ENCODE measurements at places on chromosomes 3 and 15. TPM values are rescaled to one million over a fixed set of nuclear protein-coding genes. Genes with fewer than 3 reads are reported as not detected.
A peak's percentile ranks its signal among the peaks of the same experiment; 100 is the strongest.

EIF1B gene
- 5.3 TPM for total RNA-seq

PLD1 gene
- 60.4 TPM for total RNA-seq

DNA sequence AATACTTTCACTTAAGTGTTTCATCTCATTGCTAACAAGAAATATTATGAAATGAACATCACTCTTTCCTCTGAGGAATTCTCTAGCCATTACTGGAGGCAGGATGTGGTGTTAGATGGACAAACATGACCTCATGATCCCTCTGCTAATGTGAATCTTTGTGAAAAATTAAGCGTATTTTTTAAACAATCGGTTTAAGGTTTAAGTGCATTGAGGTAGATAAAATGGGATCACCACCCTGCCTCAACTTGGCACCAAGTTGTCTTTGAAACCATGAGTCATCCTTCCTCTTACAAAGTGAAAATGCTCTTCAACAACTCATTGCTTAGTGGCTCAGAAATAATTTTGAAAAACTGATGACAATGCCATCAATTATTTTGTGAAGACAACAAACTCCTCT lies 76.0 kb upstream of the DCBLD2 start:
- H3K27ac ChIP-seq: no peak overlapping the region
- H3K36me3 ChIP-seq: no peaks in the 10 kb centered on the region
- no peak for DNase-seq
- no peak overlapping the region for H3K4me3 ChIP-seq

DNA sequence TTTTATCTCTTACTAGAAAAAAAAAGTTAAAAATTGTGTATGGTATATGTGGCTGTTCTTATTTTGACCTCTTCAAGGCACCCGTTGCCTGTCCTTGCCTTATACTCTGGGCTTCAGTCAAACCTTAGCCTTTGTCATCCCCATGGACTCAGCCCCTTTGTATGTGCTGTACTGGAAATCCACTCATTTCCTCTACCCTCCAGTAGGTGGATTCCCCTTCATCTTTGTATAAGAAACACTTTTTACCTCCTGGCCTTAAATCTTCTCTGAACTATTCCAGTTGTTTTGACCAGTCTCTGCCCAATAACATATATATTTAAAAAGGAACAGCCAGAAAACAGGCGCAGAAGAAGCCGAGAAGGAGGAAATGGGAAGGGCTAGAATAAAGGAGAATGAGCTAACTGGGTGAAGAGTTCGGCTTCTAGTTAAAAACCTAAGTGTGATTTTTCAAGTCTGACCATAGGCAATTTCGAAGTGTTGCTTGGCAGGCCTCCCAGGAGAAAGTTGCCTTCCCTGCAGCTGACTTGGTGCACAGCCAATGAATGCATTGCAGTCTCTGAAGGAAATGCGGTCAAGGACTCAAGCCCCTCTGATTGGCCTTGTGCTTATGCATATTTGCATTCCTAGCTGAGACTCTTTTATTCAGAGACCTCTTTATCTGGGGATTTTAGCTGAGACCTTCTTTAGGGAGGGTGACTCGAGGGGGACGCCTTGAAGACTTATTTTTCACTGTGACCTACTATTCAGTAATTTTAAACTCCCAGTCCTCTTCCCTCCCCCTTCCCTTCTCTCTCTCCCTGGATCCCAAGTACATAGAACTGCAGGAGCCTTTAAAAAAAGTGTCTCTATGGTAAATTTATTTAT lies 277.4 kb downstream of the ROBO1 start:
- H3K4me3 ChIP-seq: no peak overlapping the region
- DNase-seq: peak; percentile 62
- no peaks in the 10 kb centered on the region for H3K27me3 ChIP-seq
- no peaks in the 10 kb centered on the region for H3K36me3 ChIP-seq

ALG1L2 gene
- total RNA-seq: not detected

GRCh38 chr3:37935756-37936666 lies 54.6 kb upstream of the VILL start:
- no peaks in the 10 kb centered on the region for H3K27me3 ChIP-seq
- no peak for DNase-seq
- H3K4me3 ChIP-seq: no peak overlapping the region
- peak overlapping the region; percentile 73 for H3K27ac ChIP-seq
- H3K4me1 ChIP-seq: peaks cover 40% of the 10 kb centered on the region

DNA sequence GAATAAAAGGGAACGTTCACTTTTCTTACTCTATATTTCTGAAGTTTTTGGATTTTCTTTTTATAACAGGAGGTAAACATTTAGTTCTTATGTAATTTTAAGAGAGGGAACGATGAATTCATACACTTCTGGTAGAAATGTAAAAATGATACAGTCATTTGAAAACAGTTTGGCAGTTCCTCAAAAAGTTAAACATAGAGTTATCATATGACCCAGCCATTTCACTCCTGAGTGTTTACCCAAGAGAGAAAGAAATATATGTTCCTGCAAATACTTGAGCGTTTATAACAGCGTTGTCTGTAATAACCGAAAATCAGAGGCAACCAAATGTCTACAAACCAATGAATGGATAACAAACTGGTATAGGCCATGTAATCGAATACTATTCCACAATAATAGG lies 20.8 kb upstream of the CCR9 start:
- H3K27me3 ChIP-seq: no peaks in the 10 kb centered on the region
- no peaks in the 10 kb centered on the region for H3K4me1 ChIP-seq
- H3K27ac ChIP-seq: no peak overlapping the region
- H3K36me3 ChIP-seq: no peaks in the 10 kb centered on the region
- DNase-seq: no peak
- H3K4me3 ChIP-seq: no peak overlapping the region

GRCh38 chr15:80991421-80991820 lies 1.8 kb upstream of the MESD start:
- H3K36me3 ChIP-seq: no peaks in the 10 kb centered on the region
- H3K4me3 ChIP-seq: no peak overlapping the region
- H3K4me1 ChIP-seq: peaks cover 43% of the 10 kb centered on the region
- DNase-seq: peak; percentile 63

DNA sequence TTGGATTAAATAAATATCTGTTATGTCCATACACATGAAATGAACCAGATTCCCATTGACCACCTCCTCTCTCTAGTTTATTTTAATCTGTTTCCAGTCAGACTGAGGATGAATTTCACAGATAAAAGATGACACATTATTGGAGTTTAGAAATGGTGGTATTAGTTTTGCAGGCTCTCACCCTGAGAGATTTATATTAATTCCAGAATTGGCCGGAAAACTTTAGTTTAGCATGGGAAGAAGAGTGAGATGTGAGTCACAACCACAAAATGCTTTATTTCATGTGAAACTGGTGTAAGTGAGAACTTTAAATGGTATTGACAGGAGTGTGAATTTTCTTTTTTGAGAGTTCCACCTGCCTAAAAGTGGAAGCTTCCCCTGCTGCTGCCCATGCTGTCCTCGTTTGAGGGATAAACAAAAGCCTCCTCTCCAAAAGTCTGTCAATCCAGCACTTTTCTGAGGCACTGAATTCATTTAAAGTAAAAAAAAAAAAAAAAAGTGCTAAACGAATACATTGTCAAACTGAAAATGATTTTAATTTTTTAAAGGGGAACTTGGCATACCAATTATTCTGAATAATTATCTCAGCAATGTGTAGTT lies 65.1 kb upstream of the EPHA3 start:
- DNase-seq: no peak
- H3K27ac ChIP-seq: no peak overlapping the region
- H3K4me1 ChIP-seq: no peaks in the 10 kb centered on the region
- no peaks in the 10 kb centered on the region for H3K27me3 ChIP-seq

GJD2 gene
- 4.0 TPM for total RNA-seq

TTLL13 gene
- not detected for total RNA-seq

DNA sequence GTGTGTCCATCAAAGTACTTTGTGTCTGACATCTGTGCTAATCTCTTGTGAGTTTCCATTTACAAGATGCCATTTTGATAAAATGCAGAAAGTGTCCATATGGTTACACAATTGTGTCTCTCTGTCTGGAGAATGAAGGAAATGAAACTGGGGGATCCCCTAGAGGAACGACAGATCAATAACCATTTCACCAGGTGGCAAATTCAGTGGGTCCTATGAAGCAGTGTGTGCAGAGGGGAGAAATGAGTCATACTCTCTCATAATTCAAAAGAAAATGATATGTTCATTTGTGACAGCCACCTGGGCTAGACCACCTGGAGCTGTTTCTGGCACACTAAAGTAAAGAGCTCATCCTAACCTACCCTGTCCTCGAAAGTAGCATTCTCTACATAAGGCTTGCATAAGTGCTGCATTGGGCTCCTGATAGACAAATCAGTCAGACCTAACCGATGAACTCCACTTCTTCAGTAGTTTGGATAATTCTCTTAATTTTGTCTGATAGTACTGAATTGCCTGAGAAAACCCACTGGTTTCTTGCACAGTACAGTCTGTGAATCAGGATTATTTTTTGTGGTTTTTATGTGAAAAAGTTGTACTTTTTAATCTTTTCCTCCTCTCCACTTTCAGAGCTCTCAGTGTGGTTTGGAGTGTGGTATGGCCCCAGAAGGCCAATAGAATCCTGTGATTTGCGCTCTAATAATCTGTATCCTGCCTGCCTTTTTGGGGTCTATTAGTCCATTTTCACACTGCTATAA lies 10.3 kb upstream of the CD47 start:
- H3K27ac ChIP-seq: no peak overlapping the region
- no peaks in the 10 kb centered on the region for H3K27me3 ChIP-seq
- peaks cover 8% of the 10 kb centered on the region for H3K4me1 ChIP-seq

CX3CR1 gene
- total RNA-seq: not detected

DNA sequence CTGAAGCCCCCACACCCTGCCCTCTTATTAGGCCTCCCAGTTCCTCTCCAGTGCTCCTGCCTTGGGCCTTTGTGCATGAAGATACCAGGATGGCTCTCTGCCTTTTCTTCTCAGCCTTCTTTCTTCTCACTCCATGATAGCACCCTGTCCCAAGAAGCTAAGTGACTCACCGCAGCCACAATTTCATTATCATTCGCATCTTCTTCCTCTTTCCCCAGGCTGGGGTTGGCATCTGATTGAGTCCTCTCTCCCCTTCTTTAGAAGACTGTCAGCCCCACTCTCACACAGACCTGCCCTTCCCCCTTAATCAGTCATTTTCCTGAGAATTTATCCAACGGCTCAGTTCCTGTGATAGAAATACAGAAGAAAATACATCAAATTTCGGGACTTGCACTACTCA lies 102.0 kb downstream of the STAC start:
- no peaks in the 10 kb centered on the region for H3K36me3 ChIP-seq
- no peaks in the 10 kb centered on the region for H3K27me3 ChIP-seq
- no peaks in the 10 kb centered on the region for H3K4me1 ChIP-seq
- H3K27ac ChIP-seq: no peak overlapping the region
- H3K4me3 ChIP-seq: no peak overlapping the region

GRCh38 chr15:56445746-56446145 lies 19.2 kb downstream of the MNS1 start:
- no peaks in the 10 kb centered on the region for H3K27me3 ChIP-seq
- H3K4me1 ChIP-seq: no peaks in the 10 kb centered on the region
- no peak overlapping the region for H3K27ac ChIP-seq
- no peak overlapping the region for H3K4me3 ChIP-seq
- H3K36me3 ChIP-seq: no peaks in the 10 kb centered on the region

DNA sequence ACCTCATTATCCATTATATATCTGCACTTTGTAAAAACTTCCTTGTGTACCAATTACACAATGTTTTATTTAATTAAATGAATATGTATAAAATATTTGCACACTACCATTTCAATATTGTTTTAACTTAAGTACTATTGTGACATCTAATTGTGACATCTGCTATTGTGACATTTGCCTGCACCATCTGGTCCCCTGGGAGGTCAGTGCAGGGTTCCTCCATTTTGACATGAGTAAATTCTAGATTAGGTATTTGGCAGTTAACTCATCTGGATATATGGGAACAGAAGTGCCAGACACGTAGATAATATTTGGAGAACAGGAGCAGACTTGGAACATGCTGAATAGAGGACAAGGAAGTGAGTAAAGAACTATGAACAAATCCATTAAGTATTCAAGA lies 332.1 kb downstream of the VGLL3 start:
- no peak for DNase-seq
- no peaks in the 10 kb centered on the region for H3K27me3 ChIP-seq
- no peak overlapping the region for H3K4me3 ChIP-seq
- no peaks in the 10 kb centered on the region for H3K36me3 ChIP-seq
- H3K4me1 ChIP-seq: no peaks in the 10 kb centered on the region
- H3K27ac ChIP-seq: no peak overlapping the region

CLRN1 gene
- total RNA-seq: not detected

GRCh38 chr15:87207990-87208580 lies 1048.5 kb downstream of the NTRK3 start:
- H3K36me3 ChIP-seq: no peaks in the 10 kb centered on the region
- H3K27me3 ChIP-seq: no peaks in the 10 kb centered on the region
- no peaks in the 10 kb centered on the region for H3K4me1 ChIP-seq
- no peak overlapping the region for H3K27ac ChIP-seq

PLA2G4F gene
- total RNA-seq: 1.6 TPM

DNA sequence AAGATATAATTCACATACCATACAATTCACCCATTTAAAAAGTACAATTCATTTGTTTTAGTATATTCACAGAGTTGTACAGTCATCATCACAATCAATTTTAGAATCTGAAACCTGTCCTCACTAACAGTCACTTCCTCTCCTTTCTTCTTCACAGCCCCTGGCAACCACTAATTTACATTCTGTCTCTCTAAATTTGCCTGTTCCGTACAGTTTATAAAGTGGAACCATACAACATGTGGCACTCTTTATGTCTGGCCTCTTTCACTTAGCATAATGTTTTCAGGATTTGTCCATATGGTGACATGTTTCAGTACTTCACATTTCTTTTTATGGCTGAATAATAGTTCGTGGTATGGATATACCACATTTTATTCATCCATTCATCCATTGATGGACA lies 22.7 kb downstream of the ERICH6 start:
- H3K27ac ChIP-seq: no peak overlapping the region
- no peaks in the 10 kb centered on the region for H3K4me1 ChIP-seq
- no peaks in the 10 kb centered on the region for H3K36me3 ChIP-seq
- DNase-seq: no peak
